ENCODE measurements at places on chromosomes 7 and 10. TPM values are rescaled to one million over a fixed set of nuclear protein-coding genes. Genes with fewer than 3 reads are reported as not detected.

DNA sequence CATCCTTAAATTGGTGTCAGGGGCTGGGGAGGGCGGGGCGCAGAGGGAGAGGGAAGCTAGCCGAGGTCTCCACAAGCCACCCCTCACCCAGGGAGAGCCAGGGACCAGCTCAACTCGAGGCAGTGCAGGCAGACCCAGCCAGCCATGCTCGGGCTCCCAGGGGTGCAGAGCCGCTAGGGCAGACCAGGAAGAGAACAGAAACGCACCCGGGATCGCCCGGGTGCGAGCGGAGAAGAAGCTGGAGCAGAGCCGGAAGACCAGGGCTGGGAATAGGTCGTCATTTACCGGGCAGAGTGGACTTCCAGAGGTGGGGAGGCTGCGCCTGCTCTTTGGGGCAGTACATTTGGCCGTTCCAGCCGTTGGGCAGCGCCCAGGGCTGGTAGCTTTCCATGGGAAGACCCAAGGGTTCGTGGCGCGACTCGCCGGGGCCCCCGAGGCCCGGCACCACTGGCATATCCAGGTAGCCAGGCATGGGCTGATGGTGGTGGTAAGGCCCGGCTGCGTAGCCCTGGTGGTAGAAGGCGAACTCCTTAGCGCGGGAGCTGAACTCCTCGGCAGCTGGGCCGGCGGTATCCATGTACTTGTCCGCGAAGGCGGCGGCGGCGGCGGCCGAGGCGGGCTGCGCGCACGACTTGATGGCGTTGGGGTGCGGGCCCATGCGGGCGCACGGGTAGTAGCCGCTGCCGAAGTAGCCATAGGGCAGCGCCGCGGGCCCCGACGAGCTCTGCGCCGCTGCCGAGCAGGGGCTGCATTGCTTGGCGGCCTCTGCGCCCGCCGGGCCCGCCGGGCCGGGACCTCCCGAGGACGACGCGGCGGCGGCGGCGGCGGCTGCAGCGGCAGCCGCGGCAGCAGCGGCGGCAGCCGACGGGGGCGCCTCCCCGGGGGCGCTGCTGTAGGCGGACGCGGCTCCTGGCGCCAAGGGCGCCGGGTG is 755 bp downstream of the HOXA13 start:
- peak overlapping the region; percentile 70 for H3K4me3 ChIP-seq
- H3K27ac ChIP-seq, result no peak overlapping the region
- peak; percentile 70 for DNase-seq
- no peaks in the 10 kb centered on the region for H3K36me3 ChIP-seq
- H3K27me3 ChIP-seq, result peaks cover 28% of the 10 kb centered on the region

GRCh38 chr10:80187465-80188409 is 17.6 kb downstream of the ANXA11 start:
- peaks cover 8% of the 10 kb centered on the region for H3K36me3 ChIP-seq
- H3K4me1 ChIP-seq, result no peaks in the 10 kb centered on the region
- no peak overlapping the region for H3K27ac ChIP-seq
- no peaks in the 10 kb centered on the region for H3K27me3 ChIP-seq
- no peak overlapping the region for H3K4me3 ChIP-seq
- DNase-seq, result no peak

DNA sequence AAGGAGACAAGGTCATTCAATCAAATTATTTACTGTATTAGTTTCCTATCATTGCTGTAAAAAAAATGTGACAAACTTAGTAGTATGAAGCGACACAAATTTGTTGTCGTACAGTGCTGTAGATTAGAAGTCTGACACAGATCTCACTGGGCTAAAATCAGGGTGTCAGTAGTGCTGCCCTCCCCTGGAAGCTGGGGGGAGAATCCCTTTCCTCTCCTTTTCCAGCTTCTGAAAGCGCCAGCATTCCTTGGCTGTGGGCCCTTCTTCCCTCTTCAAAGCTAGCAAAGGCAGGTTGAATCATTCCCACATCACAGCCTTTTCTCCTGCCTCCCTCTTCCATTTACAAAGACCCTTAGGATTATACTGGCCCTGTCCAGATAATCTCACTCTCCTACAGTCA is 28.0 kb downstream of the VPS41 start:
- no peaks in the 10 kb centered on the region for H3K27me3 ChIP-seq
- 0 out of 2 replicates have a peak, but pooled peaks cover 4% of the 10 kb centered on the region for H3K36me3 ChIP-seq
- no peak for DNase-seq
- no peak overlapping the region for H3K27ac ChIP-seq

GRCh38 chr10:80523773-80524172 is 13.9 kb upstream of the SH2D4B start:
- H3K27me3 ChIP-seq, result no peaks in the 10 kb centered on the region
- no peak overlapping the region for H3K27ac ChIP-seq
- H3K36me3 ChIP-seq, result no peaks in the 10 kb centered on the region
- H3K4me3 ChIP-seq, result no peak overlapping the region

GRCh38 chr10:111158595-111158994 is 81.8 kb downstream of the ADRA2A start:
- peaks cover 22% of the 10 kb centered on the region for H3K27me3 ChIP-seq
- no peak overlapping the region for H3K27ac ChIP-seq
- peak; percentile 53 for DNase-seq
- no peak overlapping the region for H3K4me3 ChIP-seq
- H3K4me1 ChIP-seq, result 0 out of 2 replicates have a peak, but pooled peaks cover 8% of the 10 kb centered on the region

DNA sequence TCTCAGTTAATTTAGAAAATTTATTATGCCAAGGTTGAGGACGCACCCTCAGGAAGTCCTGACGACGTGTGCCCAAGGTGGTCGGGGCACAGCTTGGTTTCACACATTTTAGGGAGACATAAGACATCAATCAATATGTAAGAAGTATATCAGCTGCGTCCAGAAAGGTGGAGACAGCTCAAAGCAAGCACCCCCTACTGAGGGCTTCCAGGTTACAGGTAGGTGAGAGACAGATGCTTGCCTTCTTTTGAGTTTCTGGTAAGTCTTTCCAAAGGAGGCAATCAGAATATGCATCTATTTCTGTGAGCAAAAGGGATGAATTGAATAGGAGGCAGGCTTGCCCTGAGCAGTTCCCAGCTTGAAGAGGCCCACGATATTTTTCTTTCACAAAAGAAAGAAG is 614.3 kb downstream of the XPNPEP1 start:
- no peak for DNase-seq
- no peak overlapping the region for H3K4me3 ChIP-seq
- H3K36me3 ChIP-seq, result no peaks in the 10 kb centered on the region
- H3K4me1 ChIP-seq, result peaks cover 10% of the 10 kb centered on the region
- H3K27me3 ChIP-seq, result no peaks in the 10 kb centered on the region
- H3K27ac ChIP-seq, result no peak overlapping the region

- no peaks in the 10 kb centered on the region for H3K36me3 ChIP-seq
- H3K4me1 ChIP-seq, result no peaks in the 10 kb centered on the region
- DNase-seq, result no peak
- H3K4me3 ChIP-seq, result no peak overlapping the region
- no peaks in the 10 kb centered on the region for H3K27me3 ChIP-seq
- H3K27ac ChIP-seq, result no peak overlapping the region
These were observed 114.8 kb upstream of the TCF7L2 start for GRCh38 chr10:112835217-112835715.

GRCh38 chr7:18117482-18117881 is 89.8 kb upstream of the PRPS1L1 start:
- no peak overlapping the region for H3K27ac ChIP-seq
- no peak overlapping the region for H3K4me3 ChIP-seq
- no peaks in the 10 kb centered on the region for H3K36me3 ChIP-seq
- H3K27me3 ChIP-seq, result no peaks in the 10 kb centered on the region
- peak; percentile 38 for DNase-seq

DNA sequence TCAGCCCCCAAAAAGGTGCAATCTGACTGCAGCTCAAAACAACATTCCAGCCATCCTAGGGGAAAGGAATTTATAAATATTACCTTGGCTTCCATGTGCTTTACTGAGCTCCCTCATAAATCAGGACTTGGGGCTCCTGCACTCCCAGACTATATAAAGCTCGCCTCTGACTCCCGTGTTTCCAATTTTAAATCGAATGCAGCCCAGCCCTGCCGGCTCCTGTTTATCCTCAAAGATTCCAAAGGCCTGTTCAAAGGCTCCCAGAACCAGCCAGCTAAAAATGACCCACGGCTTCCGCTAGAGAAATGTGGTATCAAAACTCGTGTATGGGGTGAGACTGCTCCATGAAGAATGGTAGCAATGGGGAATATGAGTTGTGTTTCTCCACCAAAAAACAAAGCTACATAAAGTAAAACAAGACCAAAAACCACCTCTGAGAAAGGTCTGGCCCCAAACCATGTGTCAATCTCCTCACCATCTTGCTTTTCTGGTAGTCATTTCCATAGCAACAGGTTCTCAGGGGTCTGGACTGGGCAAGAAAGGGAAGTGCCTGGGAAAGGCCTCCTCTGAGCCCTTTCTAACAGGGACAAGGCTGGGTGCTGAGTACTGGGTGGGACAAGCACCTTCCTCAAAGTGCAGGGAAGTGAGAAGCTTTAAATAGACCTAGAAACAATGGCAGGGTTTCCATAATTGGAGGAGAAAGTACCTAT is 5.1 kb downstream of the CALML3 start:
- H3K27ac ChIP-seq, result no peak overlapping the region
- DNase-seq, result no peak
- no peaks in the 10 kb centered on the region for H3K27me3 ChIP-seq
- no peaks in the 10 kb centered on the region for H3K4me1 ChIP-seq
- H3K36me3 ChIP-seq, result no peaks in the 10 kb centered on the region

- H3K27me3 ChIP-seq, result no peaks in the 10 kb centered on the region
- no peaks in the 10 kb centered on the region for H3K36me3 ChIP-seq
- DNase-seq, result no peak
- no peak overlapping the region for H3K27ac ChIP-seq
- no peak overlapping the region for H3K4me3 ChIP-seq
These were observed 249.6 kb downstream of the PLXDC2 start for GRCh38 chr10:20065814-20066213.

DNA sequence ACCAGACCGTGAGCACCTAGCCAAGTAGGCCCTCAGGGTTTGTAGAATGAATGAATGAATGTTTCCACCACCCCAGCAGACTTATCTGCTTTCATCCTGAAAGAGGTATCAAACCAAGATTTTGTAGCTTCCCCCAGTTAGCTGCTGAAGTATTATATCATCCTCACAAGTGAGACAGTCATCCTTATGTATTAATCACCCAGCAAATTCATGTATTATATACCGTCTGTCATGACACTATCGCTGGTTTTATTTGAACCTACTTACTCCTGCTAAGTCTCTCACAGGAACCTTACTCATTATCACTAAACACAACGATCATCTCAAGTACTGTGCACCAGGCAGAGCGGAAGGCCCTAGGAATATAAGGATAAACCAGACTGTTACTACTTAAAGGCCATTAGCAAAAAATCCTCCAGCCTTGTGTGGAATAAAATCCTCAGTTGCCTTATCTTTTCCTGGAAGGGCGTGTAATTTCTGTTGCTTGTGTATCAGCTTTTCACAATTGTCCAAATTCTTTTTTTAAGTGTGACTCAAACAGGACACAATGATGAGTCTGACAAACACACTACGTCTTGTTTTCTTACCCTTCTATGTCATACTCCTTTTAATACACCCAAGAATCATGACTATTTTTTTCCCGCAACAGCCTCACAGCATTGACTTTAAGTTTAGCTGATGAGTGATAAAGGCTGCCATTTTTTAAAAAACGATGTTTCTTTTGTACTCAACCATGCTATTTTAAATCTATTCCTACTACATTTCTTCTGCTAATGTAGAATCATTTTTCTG is 176.1 kb upstream of the KLF14 start:
- H3K27me3 ChIP-seq, result no peaks in the 10 kb centered on the region
- DNase-seq, result peak; percentile 79
- H3K27ac ChIP-seq, result peak overlapping the region; percentile 98
- peaks cover 59% of the 10 kb centered on the region for H3K36me3 ChIP-seq
- H3K4me1 ChIP-seq, result peaks cover 41% of the 10 kb centered on the region
- peak overlapping the region; percentile 99 for H3K4me3 ChIP-seq

GRCh38 chr7:110941385-110941784 is 149.5 kb upstream of the LRRN3 start:
- no peak for DNase-seq
- no peaks in the 10 kb centered on the region for H3K36me3 ChIP-seq
- H3K4me3 ChIP-seq, result no peak overlapping the region
- H3K4me1 ChIP-seq, result peaks cover 11% of the 10 kb centered on the region
- H3K27me3 ChIP-seq, result no peaks in the 10 kb centered on the region
- no peak overlapping the region for H3K27ac ChIP-seq

DNA sequence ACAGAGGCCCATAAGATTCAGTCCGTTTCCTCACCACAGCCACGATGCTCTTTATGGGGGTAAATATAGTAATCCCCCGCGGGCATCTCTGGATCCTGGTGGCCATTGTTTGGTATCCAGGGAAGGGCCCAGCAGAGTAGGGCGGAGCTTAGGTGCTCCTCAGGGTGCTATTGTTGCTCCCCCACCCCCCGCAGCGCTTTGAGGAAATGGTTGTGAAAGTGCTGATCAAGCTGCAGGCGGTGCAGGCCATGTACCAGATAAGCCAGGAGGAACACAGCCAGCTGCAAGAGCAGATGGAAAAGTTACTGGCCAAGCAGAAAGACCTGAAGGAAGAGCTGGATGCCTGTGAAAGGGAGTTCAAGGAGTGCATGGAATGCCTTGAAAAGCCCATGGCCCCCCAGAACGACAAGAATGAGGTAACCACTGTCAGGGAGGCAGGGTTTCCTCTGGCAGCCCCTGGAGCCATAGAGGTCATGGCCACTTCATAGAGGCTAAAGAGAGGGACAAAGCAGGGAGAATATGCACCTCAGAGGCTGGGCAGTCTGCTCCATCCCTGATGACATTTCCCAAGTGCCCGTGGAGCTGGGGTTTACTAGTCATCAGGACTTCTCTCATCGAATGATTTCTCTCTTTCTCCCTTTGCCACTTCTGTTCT is 17.6 kb upstream of the FLNC start:
- DNase-seq, result no peak
- H3K36me3 ChIP-seq, result no peaks in the 10 kb centered on the region
- no peak overlapping the region for H3K27ac ChIP-seq
- H3K4me1 ChIP-seq, result peaks cover 11% of the 10 kb centered on the region

RBM48 gene
- total RNA-seq, result 12.8 TPM

COL26A1 gene
- total RNA-seq, result 1.6 TPM

KCNMA1 gene
- total RNA-seq, result 14.2 TPM
